ENCODE measurements at places on chromosomes 13 and 19.

GRCh38 chr13:25905611-25906010 is 146.2 kb downstream of the SHISA2 start:
- no peak for DNase-seq

GRCh38 chr19:4399812-4400134 is 574 bp downstream of the SH3GL1 start:
- no peak for DNase-seq

- DNase-seq: no peak
These were observed 9.0 kb downstream of the LPAR6 start for GRCh38 chr13:48403913-48404312.

- DNase-seq: no peak
These were observed 313.2 kb downstream of the SHISA2 start for GRCh38 chr13:25738342-25739196.

GRCh38 chr19:46514589-46515289 is 19.1 kb upstream of the PNMA8B start:
- DNase-seq: no peak

DNA sequence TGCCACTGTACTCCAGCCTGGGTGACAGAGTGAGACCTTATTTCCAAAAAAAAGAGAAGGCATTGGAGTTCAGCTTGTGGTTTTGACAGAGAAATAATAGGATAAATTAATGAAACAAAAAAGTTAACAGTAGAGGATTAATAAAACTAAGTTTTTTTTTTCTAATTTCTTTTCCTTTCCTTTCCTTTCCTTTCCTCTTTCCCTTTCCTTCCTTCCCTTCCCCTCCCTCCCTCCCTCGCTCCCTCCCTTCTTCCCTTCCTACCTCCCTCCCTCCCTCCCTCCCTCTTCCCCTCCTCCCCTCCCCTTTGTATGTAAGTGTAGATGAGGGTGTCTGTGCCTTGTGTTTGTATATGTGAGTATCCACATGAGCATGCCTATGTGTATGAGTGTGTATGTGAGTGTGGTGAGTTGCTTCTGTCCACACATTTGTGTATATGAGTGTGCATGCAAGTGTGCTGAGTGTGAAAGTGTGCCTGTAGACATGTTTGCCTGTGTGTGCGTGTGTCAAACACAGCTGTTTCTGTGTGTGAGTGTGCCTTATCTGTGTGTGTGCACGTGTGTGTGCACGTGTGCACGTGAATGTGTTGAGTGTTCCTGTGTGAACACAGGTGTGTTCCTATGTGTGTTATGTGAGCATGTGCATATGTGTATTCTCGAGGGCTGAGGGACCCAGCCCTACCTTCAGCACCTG is 12.5 kb upstream of the MZF1 start:
- no peak for DNase-seq

- DNase-seq: no peak
These were observed 168.0 kb downstream of the TNFSF13B start for GRCh38 chr13:108437496-108437895.

- DNase-seq: peak; percentile 73
These were observed 11.7 kb downstream of the PRR36 start for GRCh38 chr19:7862413-7862951.

DNA sequence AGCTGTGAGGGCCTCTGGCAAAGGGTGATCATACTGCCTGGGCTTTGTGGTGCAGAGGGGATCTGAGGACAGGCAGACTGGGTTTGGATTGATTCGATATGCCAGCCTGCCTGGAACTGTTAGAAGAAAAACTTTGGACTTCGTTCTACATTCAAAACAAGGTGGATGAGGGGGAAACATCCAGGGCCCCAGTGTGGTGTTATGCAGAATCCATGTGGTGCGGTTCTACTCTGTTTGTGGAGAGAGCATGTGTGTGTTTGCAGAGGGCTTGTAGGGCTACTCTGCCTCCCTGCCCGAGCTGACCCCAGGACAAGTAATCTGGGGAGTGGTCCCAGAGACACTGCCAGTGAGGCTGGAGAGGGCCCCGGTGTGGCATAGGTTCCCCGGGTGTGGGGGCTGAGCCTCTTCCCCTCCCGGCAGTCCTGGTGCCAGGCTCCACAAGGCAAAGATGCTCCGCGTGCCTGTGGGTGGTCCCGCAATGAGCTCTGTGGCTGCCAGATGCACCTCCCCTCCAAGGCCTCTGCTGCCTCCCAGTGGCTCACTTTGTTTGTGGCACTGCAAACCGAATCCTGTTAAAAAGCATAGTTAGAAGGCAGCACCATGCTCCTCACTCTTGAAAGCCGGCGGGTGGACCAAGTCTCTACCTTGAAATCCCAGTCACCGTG is 22.3 kb upstream of the TFDP1 start:
- peak; percentile 34 for DNase-seq

- peak; percentile 13 for DNase-seq
These were observed 13.2 kb upstream of the CREB3L3 start for GRCh38 chr19:4140237-4140711.

DNA sequence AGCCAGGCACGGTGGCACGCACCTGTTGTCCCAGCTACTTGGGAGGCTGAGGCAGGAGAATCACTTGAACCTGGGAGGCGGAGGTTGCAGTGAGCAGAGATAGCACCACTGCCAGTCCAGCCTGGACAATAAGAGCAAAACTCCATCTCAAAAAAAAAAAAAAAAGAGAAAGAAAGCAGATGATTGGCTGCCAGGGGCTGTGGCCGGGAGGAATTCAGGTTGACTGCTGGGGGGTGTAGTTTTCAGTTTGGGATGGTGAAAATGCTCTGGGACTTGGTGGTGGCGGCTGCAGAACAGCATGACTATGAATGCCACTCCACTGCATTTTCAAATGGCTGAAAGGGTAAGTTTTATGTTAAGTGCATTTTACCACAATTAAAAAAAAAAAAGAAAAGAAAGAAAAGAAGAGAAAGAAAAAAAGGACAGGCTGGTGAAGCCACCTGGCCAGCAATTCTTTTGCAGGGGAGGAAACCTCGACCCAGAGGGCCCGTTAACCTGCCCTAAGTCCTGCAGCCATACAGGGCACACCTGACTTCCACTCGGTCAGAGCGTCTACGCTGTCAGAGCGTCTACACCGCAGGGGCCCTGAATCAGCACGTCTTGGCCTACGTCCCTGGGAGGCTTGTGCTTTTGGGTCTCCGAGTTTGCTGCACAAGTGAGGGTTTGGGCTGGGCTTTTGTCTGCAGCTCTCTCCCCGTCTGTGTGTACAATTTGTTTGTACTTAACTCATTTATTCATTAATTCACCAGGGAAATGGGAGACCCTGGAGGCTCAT is 3.6 kb downstream of the ISOC2 start:
- no peak for DNase-seq

- no peak for DNase-seq
These were observed 17.5 kb downstream of the FCGBP start for GRCh38 chr19:39916851-39917396.

DNA sequence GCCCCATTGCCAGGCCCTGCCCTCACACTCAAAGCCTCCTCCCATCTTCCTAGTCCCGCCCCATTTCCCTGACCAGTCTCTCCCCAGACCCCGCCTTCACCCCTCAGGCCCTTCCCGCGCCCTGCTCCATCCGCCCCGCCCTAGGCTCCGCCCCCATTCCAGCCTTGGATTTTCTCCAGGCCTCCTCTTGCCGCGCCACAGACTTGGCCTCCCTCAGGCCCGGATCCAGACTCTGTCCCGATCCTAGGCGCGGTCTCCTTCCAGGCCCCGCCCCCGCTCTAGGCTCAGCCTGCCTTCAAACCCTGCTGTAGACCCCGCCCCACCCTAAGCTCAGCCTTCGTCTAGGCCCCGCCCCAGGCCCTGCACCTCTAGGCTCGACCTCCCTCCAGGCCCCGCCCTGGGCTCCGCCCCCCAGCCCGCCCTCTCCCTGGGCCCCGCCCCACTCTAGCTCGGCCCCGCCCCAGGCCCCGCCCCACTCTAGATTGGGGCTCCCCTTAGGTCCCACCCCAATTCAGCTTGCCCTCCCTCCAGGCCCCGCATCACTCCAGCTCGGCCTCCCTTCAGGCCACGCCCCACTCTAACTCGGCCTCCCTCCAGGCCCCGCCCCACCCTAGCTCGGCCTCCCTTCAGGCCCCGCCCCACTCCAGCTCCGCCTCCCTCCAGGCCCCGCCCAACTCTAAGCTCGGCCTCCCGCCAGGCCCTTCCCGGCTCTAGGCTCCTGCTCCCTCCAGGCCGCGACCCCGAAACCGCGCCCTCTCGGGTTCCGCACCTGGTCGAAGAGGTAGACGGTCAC is 18.5 kb downstream of the LMTK3 start:
- DNase-seq: peak; percentile 93

DNA sequence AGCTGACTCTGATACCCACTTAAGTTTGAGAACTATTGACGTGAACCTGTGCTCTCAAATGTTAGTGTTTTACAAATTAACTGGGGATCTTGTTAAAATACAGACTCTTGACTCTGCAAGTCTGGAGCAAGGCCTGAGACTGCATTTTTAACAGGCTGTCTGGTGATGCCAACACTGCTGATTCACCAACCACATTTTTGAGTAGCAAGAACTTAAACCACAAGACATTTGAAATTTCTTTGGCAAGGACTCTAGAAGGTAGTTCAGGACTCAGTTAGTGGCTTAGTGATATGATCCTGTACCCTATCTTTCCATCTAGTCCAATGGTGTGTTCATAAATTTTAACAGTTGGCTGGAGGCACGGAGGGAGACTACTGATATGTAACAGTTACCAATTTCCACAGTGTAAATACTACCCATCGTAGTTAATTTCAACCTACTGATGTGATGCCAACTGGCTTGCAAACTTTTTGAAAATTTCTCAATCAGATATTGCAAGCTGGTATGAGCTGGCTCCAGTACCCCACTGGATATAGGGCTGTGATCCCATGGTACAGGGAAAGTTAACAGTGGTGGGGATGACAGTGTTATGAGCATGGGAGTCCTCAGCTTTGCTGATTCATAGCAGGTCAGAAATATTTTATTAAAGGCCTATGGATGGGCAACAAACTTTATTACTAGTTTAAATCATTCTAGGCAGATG is 255.1 kb downstream of the TBC1D4 start:
- no peak for DNase-seq

GRCh38 chr19:37537391-37537947 is 30.7 kb downstream of the ZNF793 start:
- no peak for DNase-seq

DNA sequence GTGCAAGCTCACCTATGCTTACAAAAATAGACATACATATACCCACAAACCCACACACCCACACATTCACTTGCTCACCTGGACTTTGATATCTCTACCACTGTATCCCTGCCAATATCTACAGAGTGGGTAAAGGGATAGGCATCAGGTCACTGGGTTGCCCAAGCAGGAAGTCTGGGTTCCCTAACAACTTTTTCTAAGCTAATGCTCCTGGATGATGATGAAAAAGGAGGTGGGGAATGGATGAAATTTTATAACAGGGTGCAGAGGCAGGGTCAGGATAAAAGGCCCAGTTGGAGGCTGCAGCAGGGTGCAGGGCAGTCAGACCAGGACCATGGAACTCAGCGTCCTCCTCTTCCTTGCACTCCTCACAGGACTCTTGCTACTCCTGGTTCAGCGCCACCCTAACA is at the start of gene CYP2B6:
CYP2B6 (plus strand) TSS at position 311 of the 410 bp plus-strand sequence; CDS start at position 335, 24 bp downstream.
- DNase-seq: no peak

- no peak for DNase-seq
These were observed 4.7 kb upstream of the ZNF606 start for GRCh38 chr19:58007285-58007684.

DNA sequence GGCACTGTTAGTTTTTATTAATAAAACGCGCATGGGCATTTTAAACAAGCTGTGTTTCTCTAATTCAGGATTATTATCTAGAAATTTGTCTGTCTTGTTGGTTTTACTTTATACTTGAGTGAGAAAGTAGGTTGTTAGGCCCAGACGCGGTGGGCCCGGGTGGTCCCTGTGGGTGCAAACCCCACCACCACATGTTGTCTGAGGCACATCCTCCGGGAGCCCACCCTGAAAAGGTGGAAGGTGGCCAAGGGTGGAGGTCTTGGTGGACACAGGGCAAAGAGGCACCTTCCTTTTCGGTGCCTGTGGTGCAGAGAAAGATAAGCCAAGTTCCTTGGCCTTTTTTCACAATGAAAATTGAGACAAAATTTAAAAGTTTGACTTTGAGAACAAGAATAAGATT is 16.6 kb downstream of the ATP4B start:
- no peak for DNase-seq

DNA sequence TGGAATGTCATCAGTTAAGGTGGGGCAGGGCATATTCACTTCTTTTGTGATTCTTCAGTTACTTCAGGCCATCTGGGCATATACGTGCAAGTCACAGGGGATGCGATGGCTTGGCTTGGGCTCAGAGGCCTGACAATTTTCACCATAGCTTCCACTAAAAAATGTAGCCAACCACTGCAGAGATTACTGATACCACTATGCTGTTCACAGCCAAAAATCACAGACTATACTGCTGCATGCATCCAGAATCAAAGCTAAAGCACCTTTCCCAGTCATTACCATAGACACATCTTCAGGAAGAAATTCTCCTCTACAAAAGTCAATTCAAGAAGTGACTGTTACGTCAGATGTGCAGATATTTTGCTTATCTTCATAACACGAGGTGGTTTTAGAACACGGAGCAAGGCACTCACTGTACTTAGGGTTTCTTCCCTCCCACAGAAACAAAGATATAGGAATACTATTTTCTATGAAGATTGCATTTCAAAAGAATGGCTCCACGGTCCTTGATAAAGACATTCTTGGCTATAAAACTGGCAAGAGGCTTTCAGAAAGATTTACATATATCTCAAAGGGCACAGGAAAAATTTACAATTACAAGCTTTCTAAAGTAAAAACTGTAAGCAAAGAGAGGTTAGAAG is 1556.6 kb upstream of the PRR20A start:
- DNase-seq: no peak

DNA sequence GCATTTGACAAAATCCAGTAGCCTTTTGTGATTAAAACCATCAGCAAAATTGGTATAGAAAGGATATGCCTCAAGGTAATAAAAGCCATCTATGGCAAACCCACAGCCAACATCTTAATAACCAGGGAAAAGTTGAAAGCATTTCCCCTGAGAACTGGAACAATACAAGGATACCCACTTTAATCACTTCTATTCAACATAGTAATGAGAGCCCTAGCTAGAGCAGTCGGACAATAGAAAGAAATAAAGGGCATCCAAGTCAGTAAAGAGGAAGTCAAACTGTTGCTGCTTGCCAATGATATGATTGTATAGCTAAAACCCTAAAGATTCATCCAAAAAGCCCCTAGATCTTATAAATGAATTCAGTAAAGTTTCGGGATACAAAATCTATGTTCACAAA is 1510.3 kb downstream of the PCDH9 start:
- DNase-seq: no peak

GRCh38 chr13:72737033-72737432 is 9.3 kb downstream of the BORA start:
- DNase-seq: no peak

GRCh38 chr13:48600374-48601364 is 53.1 kb upstream of the CYSLTR2 start:
- no peak for DNase-seq

- DNase-seq: no peak
These were observed 459.2 kb downstream of the FGF14 start for GRCh38 chr13:101942535-101943157.

- DNase-seq: no peak
These were observed 121.9 kb upstream of the TMTC4 start for GRCh38 chr13:100796463-100796862.

DNA sequence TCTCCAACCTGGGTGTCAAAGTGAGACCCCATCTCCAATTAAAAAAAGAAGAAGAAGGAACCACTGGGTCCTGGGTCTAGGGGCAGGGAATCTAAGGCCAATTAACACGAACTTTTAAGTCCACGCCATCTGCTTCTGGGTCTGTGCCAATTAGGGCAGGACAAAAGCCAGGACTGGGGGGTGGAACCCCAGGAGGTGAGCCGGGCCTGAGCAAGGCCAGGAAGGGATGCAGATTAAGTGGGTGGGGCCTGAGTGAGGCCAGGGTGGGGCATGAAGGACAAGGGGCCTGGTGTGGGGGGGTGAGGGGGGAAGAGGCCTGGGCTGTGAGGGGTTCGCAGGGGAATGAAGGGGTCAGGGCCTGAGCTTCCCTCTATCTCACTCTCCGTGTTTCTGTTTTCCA is 26.3 kb upstream of the ZNF83 start:
- no peak for DNase-seq
